Activated CD4-positive, alpha-beta T cell treated with anti-CD3 and anti-CD28 coated beads for 24 hours (primary cell): ENCODE measurements at places on chromosomes 12 and 14.

DNA sequence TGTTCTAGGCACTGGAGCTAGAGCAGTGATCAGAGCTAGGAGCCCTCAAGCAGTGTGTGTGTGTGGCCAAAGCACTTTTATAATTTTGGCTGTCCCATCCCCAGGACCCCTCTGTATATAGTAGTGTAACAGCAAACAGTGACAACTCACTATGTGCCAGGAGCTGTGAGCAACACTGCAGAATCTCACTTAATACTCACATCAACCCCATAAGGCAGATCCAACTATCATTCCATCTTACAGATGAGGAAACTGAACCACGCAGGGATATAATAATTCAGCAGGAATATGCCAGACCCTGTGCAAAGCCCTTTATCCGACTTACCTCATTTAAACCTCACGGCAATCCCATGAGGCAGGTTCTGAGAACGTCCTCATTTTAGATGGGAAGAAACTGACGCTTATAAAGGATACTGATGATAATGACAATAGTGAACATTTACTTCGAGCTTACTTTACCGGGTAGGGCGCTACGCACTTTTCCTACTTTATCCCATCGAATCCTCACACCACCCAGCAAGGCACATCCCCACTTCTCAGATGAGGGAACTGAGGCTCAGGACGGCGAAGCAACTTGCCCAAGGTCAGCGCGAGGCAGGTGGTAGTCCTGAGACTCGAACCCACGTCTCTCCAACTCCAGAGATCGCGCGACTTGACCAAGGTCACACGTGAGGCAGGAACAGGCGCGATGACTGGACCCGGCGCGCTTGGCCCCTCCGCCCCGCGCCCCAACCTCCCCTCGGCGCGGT lies 687 bp downstream of the RAB35 start:
- no peak for DNase-seq

- no peak for DNase-seq
Measured at GRCh38 chr14:101762530-101763101, 1.1 kb downstream of the PPP2R5C start.

DNA sequence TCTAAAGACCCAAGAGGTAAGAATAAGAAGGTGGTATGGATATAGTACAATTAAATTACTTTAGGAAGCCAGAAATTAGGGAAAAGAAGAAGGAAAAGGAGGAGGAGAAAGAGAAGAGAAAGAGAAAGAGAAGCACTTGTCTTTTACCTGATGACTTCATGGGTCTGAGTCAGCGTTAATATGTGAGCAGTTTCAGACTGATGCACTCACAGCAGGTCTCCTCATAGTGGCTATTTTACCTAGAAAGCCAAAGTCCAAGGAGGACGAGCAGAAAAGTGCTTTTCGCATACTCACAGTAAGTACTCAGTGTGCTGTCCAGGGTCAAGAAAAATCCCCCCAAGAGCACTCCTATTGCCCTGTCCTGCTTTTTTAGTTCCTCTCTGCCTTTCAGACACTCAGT lies 222.1 kb downstream of the C12orf42 start:
- no peak for DNase-seq

GRCh38 chr12:3600951-3601350 lies 109.9 kb downstream of the PRMT8 start:
- DNase-seq, result no peak

- DNase-seq, result no peak
Measured at GRCh38 chr12:113230315-113231234, 9.3 kb downstream of the TPCN1 start.

- no peak for DNase-seq
Measured at GRCh38 chr14:21768116-21768874, 94.7 kb upstream of the OR4E1 start.

DNA sequence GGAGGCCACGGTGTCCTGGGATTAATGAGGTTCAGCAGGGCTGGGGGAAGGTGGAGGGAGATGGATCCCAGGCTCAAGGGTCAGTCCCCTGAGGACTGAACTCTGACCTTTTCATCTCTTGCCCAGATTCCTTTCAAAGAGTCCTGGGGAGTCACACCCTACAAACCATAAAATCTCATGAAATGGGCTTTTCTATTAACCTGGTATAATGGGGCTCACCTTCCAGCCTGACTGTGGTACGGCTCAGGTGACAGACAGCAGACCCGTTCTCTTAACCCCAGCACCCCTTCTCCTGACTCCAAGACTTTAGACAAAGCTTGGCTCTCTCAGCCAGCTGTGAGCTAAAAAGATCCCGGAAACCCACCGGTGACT lies 268.2 kb downstream of the ADGRD1 start:
- DNase-seq, result no peak

GRCh38 chr12:75646329-75647210 lies 135.2 kb upstream of the KRR1 start:
- DNase-seq, result no peak

DNA sequence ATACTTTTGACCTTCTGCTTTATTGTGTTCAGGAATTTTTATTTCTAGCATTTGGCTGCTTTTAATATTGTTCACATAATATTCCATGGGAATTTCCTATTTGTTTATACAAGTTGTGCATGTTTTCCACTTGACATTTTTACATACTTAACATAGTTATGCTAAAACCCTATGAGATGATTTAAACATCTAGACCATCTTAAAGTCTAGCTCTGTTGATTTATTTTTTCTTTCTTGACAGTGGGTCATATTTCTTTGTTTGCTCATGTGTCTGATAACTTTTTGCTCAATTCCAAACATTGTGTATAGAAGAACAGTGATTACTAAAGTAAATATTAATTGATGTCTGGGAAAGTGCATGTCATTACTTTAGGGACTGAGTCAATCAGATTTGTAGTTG lies 202.1 kb upstream of the PDZRN4 start:
- no peak for DNase-seq

DNA sequence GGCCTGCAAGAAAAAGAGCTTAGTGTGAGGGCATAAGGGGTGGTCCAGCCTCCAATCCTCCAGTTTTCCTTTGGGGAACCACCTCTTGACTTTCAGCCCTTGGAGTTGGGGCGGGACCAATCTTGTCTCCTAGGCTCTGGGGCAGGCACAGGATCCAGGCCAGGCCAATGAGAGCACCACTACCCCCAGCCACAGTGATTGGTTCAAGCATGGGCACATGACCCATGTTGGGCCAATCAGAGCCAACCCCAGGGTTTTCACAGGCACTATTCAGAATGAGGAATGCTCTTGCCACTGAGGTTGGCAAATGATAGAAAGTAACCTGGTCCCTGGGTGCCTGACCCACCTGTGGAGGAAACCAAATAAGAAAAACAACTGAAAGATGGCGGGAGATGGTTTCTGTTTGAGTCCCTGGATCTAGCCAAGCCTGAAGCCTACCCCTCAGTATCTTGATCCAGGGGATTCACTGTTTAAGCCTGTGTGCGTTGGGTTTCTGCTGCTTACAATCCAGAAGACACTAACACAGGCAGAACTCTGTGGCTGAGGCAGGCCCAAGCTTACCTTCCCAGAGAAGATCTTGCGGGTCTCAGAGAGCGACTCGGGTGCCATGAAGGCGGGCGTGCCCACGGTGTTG lies 42.9 kb downstream of the P2RX4 start:
- no peak for DNase-seq

GRCh38 chr12:6703631-6704030 lies 3.0 kb upstream of the PIANP start:
- DNase-seq, result no peak

DNA sequence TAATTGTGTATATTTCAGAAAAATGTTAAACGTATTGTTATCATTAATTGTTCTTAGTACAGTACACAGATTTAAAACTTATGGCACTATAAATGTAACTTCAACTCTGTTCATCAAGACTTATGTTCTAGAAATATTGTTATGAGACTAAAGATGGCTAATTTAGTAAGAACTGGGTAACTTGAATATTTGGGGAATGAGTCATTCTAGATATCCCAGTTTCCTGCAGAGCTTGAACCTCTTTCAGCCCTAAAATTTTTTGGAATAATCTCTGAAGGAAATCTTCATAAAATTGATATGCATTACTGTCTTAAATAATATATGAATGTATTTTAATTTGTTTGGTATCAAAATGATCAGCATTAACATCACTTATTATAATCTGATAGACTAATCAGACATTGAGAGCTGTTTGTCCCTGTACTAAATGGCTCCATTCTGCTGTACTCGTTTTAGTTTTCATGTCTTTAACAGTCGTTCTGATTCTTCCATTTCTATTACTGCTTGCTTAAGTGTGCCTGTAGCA lies 87.1 kb downstream of the VEZT start:
- no peak for DNase-seq

DNA sequence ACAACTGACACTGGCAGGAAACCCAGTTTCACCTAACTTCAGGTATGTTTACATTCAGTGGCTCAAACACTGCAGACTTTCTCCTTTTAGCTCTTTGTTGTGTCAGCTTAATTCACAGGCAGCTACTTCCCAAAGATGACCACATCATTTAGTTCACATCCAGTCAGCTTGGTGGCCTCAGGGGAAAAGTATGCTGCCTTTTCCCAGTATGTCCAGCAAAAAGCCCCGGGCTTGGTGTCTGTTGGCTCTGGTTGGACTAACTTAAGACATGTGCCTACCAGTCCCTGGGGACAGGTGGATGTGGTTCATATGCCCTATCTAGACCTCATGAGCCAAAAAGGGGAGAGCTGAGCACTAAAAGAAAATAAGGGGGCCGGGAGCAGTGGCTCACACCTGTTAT lies 56.4 kb downstream of the GOLGA5 start:
- no peak for DNase-seq

- DNase-seq, result no peak
Measured at GRCh38 chr12:114166362-114166761, 200.2 kb upstream of the RBM19 start.

DNA sequence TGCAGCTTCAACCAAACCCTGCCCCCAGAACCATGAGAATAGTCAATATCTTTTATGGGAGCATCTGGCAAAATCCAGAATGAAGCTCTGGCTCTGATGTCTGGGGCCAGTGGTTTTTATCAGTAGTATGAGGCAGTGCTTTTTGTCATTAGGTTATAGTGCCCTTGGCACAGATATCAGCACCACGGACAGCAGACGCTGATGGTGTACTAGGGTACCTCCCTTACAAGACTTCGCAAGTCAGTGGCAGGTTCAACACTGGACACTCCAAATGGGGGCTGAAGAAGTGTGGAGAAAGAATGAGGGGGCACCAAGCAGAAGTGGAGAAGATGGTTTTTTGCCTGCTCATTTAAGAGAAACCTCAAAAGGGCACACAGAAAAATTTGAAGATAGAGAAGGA lies 68.2 kb upstream of the E2F7 start:
- DNase-seq, result no peak

GRCh38 chr14:55901291-55901690 lies 216.9 kb upstream of the PELI2 start:
- no peak for DNase-seq

DNA sequence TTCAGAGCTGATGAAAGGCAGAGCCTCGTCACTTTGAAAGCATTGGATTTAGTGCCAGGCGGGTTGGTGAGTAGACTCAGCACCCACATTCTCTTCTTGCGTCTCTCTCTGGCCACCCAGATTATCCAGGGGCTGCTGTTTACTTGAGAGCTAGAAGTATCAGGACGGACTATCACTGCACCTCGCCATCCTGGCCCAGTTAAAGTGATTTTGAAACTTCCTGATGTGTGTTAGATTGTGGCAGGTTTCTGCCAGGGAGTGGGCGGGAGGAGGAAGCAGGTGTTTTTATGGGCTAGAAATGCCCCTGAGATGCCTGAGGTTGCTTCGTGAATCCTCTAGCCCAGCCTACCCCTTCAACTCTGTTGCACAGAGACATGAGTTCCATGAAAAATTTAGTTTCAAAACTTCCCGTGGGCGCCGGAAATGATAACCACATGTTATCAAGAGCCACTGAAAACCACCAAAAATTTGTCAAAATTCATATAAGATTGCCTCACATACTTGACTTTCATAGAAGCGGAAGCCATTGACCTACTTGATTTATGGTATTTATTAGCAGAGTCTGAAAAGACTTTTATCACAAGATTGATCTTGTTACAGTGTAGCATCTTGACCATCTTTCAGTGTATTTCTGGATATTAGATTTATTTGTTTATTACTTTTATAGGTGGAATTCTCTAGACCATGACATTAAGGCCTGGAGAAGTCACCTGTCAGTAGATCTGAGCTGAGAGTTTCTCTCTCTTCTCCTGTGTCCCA lies 466.0 kb downstream of the RAD51B start:
- DNase-seq, result peak; percentile 50

- no peak for DNase-seq
Measured at GRCh38 chr12:107612508-107612907, 73.1 kb upstream of the PWP1 start.

GRCh38 chr12:31004666-31005065 lies 69.0 kb upstream of the DDX11 start:
- no peak for DNase-seq

- DNase-seq, result no peak
Measured at GRCh38 chr12:22396253-22396652, 61.7 kb upstream of the ST8SIA1 start.

GRCh38 chr14:31449971-31450610 lies 7.2 kb downstream of the DTD2 start:
- no peak for DNase-seq

GRCh38 chr12:130611026-130611905 lies 104.8 kb downstream of the RIMBP2 start:
- no peak for DNase-seq

GRCh38 chr12:127393896-127394295 lies 873.1 kb upstream of the TMEM132C start:
- DNase-seq, result no peak

- no peak for DNase-seq
Measured at GRCh38 chr14:60722357-60723115, 1.6 kb downstream of the SIX4 start.

DNA sequence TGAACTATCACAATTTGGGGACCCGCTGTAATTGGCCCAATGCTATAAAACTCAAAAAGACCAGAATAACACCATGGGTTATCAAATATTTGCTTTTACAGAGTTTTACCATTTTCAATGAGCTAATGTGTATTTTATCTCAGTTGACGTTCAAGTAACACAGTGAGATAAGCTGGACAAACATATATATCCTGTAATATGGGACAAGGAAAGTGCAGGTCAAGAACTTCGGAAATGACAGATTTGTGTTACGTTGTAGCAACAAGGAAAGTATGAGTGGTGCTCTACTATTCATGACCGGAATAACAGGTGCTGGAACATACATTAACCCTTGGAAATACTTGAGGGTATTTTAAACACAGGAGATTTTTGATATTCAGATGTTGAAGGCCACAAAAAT lies 566.4 kb upstream of the FLRT2 start:
- DNase-seq, result no peak

- peak; percentile 18 for DNase-seq
Measured at GRCh38 chr12:66693901-66694513, 15.1 kb upstream of the GRIP1 start.

DNA sequence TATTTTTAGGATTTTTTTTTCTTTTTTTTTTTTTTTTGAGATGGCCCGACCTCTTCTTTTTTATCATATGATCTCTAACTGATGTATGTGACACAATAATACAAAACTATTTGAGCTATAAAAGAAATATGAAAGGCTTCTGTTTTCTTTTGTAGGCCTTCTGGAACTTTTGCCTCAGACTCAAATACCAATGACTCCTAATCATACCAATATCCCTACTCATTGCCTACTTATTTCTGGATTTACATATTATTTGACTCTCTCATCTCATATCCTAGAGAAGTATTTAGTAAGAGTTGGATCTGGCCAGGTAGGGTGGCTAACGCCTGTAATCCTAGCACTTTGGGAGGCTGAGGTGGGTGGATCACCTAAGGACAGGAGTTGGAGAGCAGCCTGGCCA lies 12.7 kb upstream of the WDR89 start:
- no peak for DNase-seq
